ENCODE measurements at places on chromosomes 13 and 19. TPM values are rescaled to one million over a fixed set of nuclear protein-coding genes. Genes with fewer than 3 reads are reported as not detected.

Gene OVOL3
- total RNA-seq: not detected

Gene SMIM24
- total RNA-seq: not detected

Gene PTGIR
- 0.77 TPM for total RNA-seq

Gene RUVBL2
- total RNA-seq: 207 TPM

Gene STOML3
- total RNA-seq: not detected

Gene ZNF536
- 0.09 TPM for total RNA-seq

Gene SYNE4
- total RNA-seq: not detected

Gene NANOS3
- not detected for total RNA-seq
